CD4-positive, alpha-beta T cell treated with Interleukin-1 beta for 1 hour (primary cell): ENCODE measurements at places on chromosomes 5 and 9.

DNA sequence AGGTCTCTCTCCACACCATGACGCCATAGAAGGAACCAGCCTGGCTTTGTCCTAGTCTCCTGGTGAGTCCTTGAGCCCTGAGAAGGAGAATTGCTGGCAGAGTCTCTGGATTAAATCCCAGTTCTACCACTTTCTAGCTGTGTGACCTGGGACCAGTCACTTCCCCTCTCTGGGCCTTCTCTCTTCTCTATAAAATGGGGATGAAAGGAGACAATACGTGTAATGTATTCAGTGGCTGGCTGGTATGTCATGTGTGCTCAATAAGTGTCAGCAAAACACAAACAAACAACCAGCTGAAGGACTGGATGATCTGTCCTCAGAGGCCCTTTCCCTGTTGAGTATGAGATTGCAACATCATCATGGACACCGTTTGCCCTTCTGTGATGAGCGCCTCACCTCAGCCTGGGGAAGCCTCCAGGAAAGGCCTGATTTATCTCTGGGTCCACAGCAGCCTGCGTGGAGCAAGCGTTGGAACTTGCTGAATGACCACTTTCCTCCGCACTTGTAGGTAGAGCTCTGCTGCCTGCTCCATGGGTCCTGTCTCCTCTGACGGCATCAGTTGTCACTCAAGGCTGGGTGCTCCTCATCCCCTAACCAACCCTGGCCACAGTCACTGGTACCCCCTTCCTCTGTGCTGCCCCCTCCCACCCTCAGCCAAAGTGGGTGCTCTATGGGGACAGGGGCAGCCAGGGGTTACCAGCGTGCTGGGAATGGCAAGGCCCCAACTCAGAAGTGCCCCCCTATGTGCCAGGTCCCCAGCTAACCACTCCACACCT lies 3.6 kb upstream of the NR5A1 start:
- no peak for DNase-seq

DNA sequence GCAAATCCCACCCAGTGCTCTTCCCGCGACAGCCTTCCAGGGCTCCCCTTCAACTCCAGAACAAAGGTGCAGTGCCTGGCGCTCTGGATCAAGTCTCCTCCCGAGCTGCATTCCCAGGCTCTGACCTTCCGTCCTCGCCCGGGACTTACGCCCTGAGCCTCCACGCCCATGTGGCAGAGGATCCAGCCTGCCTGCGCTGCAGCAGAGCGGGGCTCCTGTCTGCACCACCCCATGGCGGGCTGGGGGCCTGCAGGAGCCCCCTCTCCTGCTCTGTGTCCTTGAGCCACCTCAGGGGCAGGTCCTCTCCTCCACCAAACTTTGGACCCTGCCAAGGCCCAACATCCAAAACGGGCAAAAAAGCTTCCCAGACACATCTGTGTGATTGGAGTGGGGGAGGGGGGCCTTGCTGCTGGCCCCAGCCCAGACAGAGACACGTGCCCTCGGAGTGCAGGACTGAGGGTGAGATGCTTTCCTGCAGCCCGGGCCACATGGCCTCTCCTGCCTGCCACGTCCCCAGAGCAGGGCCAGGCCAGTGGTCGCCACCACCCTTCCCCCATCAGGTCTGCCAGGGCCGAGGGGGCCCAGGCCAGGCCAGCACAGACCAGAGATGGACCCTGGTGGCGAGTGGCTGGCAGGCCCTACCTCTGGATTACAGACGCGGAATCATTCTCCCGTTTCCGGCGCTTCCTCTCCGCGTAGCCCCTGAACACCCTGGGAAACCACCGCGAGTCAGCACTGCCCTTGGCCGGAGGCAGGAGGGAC lies 4.4 kb downstream of the NSMF start:
- no peak for DNase-seq

- DNase-seq, result no peak
Measured at GRCh38 chr9:6973089-6973488, 215.3 kb downstream of the KDM4C start.

DNA sequence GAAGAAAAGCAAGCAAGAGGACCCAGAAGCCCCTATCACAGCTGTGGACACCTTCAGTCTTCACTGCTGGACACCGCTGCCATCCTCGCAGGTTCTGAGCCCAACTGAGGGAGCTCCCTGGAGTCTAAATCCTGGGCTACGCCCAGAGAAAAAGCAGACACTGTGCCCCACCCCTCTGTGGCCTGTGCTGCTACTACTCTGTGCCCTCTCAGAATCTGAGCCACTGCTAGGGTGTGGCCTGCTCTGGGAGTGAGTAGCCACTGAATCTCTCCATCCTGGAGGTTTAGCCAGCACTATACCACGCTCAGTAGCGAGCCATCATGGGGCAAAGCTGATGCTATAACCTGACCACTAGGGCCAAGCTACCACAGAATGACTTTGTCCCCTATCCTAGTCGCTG lies 338.2 kb downstream of the NPR3 start:
- DNase-seq, result no peak

- no peak for DNase-seq
Measured at GRCh38 chr5:152124409-152125041, 199.9 kb upstream of the GLRA1 start.

DNA sequence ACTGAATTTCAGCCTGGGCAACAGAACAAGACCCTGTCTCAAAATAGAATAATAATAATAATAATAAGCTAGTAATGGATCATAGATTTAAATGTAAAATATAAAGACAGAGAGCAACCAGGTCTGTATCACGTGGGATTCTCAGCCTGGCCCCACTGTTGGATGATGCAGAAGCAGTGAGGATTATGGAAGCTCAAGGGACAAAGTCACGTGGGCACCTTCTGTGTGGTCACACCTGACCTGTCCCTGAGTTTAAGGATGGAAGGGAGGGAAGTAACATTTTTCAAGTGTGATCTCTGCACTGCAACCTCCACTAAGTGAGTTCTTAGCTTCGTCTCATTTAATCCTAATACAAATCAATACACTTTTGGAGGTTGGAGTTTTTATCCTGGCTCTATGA lies 212.5 kb upstream of the IER5L start:
- no peak for DNase-seq
